ENCODE measurements at places on chromosomes 13 and 19.

DNA sequence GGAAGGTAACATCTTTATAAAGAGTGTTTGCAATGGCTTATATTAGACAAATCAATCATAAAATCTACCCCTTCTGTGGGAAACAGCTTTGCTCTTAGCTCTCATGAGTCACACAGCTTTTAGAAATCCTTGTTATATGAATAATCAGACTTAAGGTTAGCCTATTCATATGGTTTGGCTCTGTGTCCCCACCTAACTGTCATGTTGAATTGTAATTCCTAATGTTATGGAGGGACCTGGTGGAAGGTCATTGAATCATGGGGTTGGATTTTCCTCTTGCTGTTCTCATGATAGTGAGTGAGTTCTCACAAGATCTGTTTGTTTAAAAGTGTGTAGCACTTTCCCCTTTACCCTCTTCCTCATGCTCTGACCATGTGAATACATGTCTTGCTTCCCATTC lies 704.2 kb upstream of the KLHL1 start:
- no peak for DNase-seq

DNA sequence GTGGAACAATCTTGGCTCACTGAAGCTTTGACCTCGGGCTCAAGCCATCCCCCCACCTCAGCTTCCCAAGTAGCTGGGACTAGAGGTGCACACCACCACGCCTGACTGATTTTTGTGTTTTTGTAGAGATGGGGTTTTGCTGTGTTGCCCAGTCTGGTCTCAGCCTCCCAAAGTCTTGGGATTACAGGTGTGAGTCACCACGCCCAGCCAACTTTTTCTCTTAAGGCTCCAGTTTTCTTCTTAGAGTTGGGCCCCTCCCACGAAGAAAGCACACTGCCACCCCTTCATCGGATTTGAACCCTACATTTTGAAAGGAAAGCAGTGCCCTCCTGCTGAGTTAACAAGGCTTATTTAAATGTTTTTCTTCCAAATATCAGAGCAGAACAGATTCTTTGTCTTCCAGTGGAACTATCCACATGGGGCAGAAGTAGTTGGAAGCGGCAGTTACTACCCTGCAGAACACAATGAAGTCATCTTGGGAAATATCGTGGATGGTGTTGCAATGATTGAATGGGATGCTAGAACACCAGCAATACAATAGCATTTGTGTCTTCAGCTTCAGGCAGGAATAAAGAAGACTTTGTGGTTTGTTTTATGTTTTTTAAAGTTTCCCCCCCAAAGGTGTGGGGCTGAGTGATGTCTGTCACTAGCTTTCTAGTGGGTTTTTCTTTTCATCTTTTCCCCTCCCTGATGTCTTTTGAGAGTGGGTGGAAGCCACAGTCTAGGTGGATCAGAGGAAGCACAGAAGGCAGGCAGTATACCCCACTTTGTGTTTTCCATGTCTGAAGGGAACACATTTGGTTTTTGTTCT lies 8.9 kb downstream of the ACTN4 start:
- DNase-seq = no peak

DNA sequence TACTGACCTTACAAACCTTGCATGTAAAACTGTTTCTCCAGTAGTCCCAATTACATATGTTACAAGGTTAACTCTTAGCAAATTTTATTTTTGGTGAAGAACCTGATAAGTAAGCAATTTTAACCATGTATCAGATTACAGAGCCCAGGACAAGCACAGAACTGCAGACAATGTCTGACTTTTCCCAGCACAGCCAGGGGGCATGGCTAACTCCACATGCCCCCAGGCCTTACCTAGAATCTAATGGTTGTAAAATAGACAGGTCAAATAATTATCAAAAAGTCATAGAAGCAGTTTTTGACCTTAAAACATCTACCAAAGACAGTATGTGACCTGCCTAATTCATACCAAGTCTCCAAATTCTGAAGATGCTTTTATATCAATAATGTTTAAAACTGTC lies 364.1 kb downstream of the FOXO1 start:
- DNase-seq = no peak

DNA sequence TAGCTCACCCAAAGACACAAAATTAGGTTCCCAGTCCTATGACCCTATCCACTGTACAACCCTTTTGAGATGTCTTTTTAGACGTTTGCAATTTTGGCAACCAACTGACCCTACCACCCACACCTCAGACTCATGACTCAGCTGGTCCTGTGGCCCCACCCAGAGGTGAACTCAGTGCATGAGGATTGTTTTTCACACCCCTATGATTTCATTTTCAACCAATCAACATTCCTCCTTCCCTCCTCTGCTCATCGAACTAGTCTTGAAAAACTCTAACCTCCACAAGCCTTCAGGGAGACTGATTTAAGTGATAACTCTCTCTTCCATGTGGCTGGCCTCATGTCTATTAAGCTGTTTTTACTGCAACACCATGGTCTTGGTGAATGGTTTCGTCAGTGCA lies 350.7 kb downstream of the UQCRFS1 start:
- no peak for DNase-seq

GRCh38 chr19:52724701-52725514 lies 9.9 kb downstream of the ZNF611 start:
- no peak for DNase-seq

- no peak for DNase-seq
Observed at GRCh38 chr13:91295712-91296410, 51.6 kb upstream of the MIR17HG start.

Data from activated CD8-positive, alpha-beta memory T cell treated with anti-CD3 and anti-CD28 coated beads for 1 hour (primary cell).